Cerebellar nuclear complex (tissue), 1 donor: ENCODE measurements at places on chromosomes 5 and 9.

DNA sequence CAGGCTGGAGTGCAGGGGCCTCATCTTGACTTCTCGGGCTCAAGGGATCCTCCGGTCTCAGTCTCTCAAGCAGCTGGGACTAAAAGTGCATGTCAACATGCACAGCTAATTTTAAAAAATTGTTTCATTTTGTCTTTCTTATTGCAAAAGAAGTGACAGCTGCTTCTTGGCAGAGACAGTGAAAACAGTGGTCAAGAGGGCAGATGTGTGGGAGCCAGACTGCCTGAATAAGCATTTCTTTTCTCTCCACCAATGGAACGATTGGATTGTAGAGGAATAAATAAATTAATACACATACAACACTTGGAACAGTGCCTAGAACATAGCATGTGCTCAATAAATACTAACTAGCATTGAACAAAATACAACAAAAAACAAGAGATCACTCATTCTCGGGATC lies 27.4 kb upstream of the KIF4B start:
- no peak for DNase-seq

GRCh38 chr5:158821331-158821730 lies 278.4 kb downstream of the EBF1 start:
- no peak for DNase-seq

GRCh38 chr5:142192286-142193113 lies 83.9 kb downstream of the NDFIP1 start:
- DNase-seq, result no peak

DNA sequence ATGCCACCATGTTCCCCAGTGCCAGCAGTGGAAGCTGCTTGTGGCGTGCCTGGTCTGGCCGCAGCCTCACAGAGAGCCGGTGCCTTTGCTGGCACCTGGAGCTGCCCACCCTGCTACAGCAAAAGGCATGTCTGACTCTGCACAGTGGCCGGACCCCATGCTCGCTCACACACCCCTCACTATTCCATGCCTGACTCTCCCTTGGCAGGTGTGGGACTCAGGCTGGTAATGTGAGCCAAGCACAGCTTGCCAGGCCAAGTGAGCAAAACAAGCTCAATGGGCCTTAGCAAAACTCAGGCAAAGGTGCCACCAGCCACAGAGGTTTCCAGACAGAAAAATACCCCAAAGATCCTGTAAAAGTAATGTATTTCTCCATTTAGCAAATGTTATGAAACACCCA lies 15.5 kb downstream of the GNA14 start:
- no peak for DNase-seq

- DNase-seq, result no peak
Measured at GRCh38 chr5:14097998-14098471, 45.1 kb upstream of the TRIO start.

DNA sequence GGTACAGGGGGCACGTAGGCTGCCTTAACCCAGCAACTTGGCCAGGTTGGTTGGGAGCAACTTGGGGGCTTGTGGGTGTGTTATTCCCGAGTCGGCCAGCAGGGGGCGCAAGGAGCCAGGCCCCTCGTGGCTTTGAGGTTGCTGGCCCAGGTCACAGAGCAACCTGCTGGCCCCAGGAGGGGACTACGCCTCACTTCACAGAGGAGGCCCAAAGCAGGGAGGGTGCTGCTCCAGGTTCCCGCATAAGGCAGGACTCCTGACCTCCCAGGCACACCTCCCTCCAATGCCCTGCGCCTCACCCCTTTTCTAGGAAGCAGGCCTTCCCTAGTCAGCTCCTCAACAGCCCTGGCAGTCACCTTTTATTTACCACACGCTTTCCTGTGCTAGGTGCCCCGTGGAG lies 18.1 kb downstream of the KYAT1 start:
- no peak for DNase-seq

DNA sequence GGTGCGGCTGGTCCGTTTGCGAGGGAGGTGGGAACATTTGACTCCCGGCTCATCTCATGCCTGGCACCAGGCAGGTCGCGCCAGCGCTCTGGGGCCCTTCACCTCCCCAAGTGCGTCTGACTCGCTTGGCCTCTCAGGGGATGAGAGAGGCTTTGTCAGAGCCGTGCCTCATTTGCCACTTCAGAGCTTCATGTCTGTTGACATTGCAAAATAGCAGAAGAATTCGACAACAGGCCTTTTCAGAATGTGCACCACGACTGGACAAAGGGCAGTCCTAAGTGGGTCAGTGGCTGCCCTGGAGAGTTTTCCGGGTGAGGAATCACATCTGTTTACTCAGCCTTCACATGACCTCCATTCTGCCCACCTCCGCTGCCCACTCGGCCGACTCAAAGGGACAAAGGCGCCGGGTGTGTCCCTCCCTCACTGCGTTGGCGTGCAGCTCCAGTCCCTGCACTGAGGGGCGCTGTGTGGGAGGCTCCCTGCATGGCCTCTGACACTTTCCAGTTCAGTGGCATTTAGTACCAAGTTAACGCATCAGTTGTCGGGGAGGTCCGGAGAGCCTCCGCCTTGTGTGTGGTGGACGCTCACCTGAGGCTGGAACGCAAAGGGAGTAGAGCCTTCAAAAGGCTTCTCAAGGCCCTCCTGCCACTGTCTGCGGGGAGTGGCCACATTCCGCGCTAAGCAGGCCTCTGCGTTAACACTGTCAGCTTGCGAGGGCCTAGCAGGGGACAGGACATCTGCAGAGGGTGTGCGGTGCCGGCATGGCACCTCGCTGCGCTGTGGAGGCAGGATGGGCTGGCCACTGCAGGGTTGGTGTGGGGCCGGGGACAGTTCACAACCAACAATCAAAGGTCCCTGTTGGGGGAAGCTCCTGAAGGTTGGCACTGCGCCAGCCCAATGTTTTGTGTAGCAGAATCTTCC lies 171.5 kb downstream of the NXNL2 start:
- no peak for DNase-seq

GRCh38 chr9:80509358-80509757 lies 937.6 kb downstream of the TLE4 start:
- no peak for DNase-seq

DNA sequence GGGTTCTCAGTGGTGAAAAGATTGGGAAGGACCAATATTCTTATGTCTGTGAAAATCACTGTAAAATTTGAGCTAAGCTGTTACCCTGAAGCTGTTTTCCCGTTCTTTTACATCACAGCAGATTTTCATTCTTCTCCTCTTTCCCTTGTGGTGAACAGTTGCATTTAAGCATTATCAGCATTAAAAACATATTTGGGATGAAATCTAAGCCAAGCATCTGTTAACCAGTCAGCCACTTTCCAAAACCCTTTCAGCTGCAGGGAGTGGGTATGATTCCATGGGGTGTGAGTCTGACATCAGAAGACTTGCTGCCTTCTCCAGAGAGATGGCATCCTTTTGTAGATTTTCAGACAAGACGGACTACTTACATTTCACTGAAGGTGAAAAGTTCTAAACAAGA lies 97.2 kb downstream of the TRIO start:
- no peak for DNase-seq

DNA sequence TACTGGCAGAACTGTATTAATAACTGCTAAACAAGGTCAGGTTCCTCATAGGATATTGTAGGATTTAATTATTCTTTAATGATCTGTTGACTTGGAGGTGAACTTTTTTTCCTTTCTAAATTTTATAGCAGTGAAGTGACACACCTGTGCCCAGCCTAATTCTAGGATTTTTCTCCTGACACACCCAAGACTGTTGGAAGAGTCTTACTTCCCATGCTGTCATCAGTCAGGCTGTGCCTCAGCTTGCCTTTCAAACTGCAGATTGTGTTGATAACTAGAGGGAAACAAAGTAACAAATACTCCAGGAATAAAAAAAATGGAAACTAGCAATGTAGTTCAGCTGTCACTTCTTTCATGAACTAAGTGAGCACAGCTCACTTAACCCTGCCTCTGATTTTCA lies 22.0 kb downstream of the OTULIN start:
- no peak for DNase-seq

GRCh38 chr5:99646011-99646647 lies 717.3 kb upstream of the CHD1 start:
- DNase-seq, result no peak

- no peak for DNase-seq
Measured at GRCh38 chr5:144248015-144248414, 77.3 kb downstream of the KCTD16 start.

- DNase-seq, result no peak
Measured at GRCh38 chr5:151671950-151672349, 14.8 kb downstream of the SPARC start.

GRCh38 chr5:171849585-171850323 lies 64.1 kb downstream of the SMIM23 start:
- no peak for DNase-seq

- DNase-seq, result no peak
Measured at GRCh38 chr5:132437604-132438266, 52.8 kb downstream of the IRF1 start.

DNA sequence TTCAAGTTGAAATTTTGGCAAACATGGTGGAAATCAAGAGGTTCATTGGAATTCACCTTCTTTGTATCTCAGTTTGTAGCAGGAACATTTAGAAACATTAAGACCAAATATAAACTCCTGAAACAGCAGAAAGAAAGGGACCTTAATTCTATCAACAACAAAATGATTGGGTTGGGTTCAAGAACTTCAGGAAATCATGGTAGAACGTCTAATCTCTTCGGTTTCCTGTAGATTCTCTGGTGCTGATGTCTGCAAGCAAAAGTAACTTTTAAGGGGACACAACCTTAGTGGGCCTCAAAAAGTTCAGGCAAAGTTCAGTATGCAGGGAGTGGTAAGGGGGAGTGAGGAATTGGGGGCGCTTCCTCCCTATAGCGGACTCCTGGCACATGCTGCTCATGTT lies 3.4 kb downstream of the IL33 start:
- DNase-seq, result no peak

DNA sequence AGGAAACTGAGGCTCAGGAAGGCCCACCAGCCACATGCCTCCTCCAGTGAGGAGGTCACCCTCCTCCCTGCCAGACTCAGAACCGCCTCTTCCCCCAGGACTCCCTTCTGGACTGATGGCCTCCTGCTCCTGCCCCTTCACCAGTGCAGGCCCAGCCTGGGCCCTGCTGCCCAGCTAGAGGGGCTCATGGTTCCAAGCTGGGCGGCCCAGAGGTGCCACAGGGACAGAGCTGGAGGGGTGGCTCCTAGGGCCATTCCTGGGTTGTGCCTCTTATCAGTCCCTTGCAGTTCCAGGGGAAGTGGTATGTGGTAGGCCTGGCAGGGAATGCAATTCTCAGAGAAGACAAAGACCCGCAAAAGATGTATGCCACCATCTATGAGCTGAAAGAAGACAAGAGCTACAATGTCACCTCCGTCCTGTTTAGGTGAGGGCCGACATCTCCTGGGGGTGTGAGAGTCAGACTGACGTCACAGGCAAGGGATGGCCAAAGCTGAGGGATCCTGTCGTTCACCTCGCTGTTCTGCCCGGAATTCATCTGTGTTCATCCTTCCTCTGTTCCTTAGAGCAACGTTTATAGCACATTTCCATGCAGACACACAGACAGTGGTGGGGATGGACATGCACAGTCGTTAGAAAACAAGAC lies 819 bp downstream of the LCN2 start:
- DNase-seq, result no peak

DNA sequence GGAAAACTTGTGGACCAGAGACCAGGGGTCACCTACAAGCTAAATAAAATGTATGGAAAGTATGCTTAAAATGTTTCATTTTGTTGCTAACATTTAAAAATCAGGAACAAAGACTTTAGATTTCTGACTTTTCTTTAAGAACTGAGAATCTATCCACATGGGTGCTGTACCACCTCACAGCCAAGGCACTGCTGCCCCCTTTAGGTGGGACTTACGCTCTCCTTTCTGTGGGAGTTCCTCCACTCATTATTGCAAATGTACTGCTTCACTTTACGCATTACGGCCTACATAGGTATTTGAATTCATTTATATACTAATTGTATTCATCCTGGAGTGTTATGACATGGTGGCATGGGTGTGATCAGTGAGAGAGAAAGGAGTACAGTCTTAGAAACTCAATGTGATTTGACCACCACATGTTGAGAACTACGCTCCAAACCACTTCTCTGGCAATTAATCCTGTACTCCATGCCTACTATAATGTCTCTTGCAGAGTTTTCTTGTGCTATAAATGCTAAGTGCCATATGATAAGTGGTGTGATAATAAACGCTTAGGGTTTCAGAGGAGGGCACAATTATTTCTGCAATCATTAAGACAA lies 24.7 kb upstream of the CETN3 start:
- no peak for DNase-seq

DNA sequence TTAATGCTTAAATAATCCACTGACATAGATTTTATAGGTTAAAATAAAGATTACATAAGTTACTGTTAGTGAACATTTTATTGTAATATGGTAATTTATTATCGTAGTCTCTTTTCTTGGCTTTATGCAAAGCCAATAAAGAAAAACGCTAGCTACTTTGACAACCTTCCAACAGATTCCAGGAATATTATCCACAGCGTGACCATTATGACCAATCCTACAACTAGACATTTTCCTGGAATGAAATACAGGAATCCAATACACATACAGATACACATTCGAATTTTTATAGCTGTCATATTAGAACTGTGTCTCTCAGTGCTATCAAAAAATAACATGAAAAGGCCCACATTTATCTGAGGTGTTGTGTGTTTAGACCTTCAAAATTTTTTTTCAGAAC lies 13.1 kb downstream of the RPS23 start:
- no peak for DNase-seq

GRCh38 chr5:56466136-56466816 lies 233.1 kb upstream of the ANKRD55 start:
- DNase-seq, result no peak

DNA sequence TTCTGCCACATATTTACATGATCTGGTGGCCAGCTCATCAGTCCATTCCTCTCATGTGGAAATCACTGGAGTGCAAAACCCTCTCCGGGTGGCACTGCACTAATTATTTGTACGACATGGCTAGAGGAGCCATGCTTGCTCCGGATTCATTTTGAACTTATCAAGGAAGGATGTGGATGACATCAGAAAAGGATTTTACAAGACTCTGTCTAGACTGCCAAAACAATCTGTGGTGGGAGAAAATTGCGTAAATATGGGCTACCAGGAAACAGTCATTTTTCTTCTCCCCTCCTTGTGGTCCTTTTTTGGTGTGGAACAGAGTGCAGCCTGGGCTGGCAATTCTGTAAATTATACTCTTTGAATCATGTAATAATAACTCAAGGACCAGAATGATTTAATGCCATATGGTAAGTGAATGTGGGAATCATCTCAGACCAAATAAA lies 123.4 kb upstream of the IFNE start:
- DNase-seq, result no peak

DNA sequence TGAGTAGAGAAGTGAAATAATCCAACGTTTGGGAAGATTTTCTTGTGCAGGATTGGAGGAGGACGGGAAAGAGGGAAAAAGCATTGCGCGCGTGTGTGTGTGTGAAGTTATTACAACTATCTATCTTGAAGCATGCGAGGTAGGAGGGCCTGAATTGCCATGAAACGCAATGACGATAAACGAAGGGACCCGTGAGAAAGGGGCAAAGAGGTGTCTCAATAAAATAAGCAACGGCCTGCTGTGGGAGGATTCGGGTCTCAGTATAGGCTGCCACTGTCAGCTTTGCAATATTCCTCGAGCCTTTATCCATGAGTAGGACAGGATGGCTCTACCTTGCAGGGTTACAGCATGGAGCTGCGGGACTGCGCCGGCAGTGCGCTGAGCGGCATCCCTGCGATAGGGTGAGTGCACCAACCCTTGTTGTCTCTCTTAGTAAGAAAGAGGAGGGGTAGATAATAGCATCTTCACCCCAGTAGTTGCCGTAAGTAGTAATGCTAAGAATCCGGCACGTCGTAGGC lies 631 bp upstream of the RCL1 start:
- DNase-seq, result no peak
